ENCODE measurements at places on chromosomes 4 and X.
A peak's percentile ranks its signal among the peaks of the same experiment; 100 is the strongest.

GRCh38 chrX:120365320-120365719 is 3.4 kb downstream of the ATP1B4 start:
- no peak for DNase-seq

- DNase-seq, result peak; percentile 9
Measured at GRCh38 chr4:15303052-15303641, 124.7 kb upstream of the C1QTNF7 start.

DNA sequence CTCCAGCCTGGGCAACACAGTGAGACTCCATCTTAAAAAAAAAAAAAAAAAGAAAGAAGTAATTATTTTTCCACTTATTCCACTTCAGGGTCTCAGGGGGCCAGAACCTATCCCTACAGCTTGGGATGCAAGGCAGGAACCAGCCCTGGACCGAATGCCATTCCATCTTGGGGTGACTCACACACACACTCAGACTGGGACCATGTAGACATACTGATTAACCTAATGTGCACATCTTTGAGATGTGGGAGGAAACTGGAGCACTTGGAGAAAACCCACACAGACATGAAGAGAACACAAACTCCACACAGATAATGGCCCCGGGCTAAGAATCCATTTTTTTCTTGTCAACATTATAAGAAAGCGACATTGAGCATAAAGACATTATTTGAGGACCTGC is 132.5 kb downstream of the PTTG2 start:
- DNase-seq, result no peak

- no peak for DNase-seq
Measured at GRCh38 chrX:135384161-135384836, 37.4 kb upstream of the SMIM10L2A start.

GRCh38 chr4:53963336-53963735 is 101.1 kb downstream of the CHIC2 start:
- DNase-seq, result no peak

DNA sequence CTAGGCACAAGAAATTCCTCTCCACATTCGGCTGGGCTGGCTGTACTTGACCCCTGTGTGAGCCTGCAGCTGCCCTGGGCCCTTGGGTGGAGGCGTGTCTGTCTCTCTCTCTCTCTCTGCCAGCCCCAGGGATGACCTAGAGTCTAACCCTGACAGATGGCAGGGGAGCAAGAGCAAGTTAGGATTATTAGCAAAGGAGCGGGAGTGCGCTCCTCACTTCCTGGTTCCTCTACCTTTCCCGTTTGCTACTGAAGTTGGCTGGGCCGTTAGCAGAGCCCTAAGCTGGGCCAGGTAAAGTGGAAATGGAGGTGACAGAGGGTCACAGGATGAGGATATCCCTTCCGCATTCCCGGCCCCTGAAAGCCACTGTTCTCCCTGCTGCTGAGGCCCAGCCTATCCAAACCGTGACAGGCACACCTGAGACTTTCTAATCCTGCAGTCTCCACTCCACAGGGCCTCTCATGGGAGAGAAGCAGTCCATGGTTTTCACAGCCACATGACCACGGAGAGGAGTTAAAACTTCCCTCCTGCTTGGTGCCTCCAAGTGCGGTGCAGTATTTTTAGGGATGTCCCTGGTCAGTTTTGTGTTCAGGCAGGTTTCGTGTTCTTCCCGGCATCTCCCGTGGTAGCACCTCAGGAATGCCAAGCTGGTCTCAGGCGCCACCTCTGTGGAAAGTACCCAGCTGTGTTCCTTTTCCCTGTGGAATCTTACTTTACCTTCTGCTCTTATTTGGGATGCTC is 79.3 kb downstream of the CLDN22 start:
- no peak for DNase-seq

DNA sequence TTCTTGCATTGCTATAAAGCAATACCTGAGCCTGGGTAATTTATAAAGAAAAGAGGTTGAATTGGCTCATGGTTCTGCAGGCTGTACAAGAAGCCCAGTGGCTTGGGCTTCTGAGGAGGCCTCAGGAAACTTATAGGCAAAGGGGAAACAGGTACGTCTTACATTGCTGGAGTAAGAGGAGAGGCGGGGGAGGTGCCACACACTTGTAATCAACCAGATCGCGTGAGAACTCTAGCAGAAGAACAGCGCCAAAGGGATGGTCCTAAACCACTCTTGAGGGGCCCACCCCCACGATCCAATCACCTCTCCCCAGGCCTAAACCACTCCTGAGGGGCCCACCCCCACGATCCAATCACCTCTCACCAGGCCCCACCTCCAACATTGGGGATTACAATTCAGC is 50.6 kb upstream of the SHOX start:
- no peak for DNase-seq

DNA sequence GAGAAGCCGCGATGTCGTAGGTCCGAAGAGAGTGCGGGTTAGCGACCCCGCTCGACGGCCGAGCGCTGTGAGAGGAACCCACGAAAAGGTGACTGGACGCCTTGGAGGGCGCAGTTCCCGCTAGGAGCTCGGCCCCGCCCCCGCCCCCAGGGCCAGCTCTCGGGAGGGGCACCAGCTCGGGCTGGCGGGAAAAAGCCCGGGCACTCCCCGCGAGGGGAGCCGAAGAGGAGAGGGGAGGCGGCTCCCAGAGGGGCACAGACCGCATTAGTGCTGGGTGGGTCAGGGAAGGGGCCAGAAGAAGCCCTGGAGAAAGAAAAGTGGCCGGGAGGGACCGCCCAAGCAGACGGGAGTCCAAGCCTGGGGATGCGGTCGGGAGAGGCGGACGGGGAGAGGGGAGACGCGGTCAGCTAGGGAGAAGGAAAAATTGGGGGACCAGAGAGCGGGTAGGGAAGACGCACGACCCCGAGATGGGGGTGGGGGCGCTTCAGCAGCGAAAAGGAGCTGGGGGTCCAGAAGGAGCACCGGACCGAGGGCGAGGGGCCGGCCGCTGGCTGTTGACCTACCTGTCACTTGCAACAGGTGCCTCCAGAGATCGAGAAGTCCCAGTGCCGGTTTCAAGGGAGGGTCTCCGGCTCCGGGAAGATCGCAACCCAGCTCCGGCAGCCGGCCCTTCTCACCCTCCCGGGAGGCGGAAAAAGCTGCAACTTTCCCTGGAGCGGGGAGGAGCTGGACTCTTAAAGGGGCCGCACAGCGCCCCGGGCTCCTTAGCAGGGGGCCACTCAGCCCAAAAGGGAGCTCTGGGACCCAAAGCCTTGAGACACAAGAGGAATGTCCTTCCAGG is at the start of gene SYTL4:
TSS of gene SYTL4 (minus strand) at position 681 of the 841 bp plus-strand sequence. CDS start 30,084 bp downstream, outside the sequence.
- DNase-seq, result peak; percentile 3

DNA sequence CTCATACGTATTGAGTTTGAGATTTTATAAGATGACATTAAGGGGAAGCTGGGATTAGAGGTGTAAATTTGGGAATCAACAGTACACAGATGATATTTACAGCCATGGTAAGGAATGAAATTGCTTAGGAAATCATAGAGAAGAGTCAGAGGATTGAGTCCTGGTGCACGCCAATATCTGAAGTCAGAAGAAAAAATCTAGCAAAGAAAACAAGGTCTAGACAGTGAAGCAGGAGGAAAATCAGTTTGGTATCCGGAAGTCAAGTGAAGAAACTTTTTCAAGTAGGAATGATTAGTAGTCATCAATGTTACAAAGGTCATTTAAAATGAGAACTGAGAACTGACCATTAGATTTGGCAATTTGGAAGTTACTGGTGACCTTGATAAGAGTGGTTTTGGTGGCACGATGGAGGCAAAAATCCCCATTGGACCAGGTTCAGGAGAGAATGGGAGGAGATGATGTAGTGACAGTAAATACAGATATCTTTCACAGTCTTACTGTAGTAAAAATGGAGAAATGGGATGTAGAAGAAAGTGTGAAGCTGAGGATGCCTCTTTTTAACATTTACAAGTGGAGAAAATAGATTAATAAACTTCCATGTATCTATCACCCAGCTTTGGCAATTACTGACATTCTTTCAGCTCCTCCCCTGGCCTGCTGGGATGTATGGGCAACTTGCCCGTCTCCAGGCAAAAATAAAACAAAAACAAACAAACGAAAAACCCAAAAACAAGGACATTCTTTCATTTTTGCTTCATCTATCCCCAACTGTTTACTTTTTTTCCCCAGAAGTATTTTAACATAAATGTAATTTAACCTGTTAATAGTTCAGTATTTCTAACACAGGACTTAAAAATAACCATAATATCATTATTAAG is 11.4 kb upstream of the GPR34 start:
- no peak for DNase-seq

GRCh38 chr4:170259631-170260153 is 169.9 kb upstream of the AADAT start:
- DNase-seq, result peak; percentile 67

DNA sequence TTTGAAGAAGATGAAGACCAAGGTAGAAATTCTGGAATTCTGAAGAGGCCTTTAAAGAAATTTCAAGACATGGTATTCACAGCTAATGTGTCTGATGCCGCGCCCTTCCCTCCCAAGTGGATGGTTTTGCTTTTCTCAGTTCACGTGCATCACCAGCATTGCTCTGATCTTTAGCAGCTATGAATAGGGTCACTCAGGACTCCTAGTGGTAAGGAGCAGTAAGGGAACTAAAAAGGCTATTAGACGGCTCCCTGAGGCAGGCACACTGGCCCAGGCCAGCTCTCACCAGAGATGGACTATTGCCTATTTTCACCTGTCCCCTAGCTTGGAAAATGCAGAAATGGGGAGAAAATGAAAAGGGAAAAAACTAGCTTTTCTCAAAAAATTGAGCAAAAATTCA is 447.5 kb upstream of the RASGEF1B start:
- DNase-seq, result no peak

GRCh38 chr4:152169683-152170082 is 366.2 kb downstream of the FBXW7 start:
- no peak for DNase-seq

- DNase-seq, result no peak
Measured at GRCh38 chr4:139734201-139734874, 68.7 kb downstream of the MGST2 start.

DNA sequence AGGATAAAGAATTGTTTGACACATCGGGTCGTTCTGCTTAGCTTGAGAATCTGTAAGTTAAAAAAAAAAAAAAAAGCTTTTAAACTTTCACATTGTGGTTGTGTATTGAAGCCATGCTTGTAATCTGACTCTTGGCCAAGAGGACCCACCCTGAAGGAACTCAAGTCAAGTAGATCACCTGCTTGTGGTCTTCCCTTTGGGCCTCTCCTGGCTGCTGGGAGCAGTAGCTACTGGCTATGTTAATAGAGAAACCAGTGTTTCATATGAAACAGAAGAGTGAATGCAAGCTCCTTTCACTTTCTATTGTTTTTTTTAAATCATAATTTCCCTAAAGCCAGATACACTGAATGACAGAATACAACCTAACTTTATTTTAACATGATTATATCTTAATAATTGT is 402.4 kb upstream of the NDST4 start:
- no peak for DNase-seq

- peak; percentile 26 for DNase-seq
Measured at GRCh38 chr4:54439831-54440243, 210.7 kb downstream of the PDGFRA start.

DNA sequence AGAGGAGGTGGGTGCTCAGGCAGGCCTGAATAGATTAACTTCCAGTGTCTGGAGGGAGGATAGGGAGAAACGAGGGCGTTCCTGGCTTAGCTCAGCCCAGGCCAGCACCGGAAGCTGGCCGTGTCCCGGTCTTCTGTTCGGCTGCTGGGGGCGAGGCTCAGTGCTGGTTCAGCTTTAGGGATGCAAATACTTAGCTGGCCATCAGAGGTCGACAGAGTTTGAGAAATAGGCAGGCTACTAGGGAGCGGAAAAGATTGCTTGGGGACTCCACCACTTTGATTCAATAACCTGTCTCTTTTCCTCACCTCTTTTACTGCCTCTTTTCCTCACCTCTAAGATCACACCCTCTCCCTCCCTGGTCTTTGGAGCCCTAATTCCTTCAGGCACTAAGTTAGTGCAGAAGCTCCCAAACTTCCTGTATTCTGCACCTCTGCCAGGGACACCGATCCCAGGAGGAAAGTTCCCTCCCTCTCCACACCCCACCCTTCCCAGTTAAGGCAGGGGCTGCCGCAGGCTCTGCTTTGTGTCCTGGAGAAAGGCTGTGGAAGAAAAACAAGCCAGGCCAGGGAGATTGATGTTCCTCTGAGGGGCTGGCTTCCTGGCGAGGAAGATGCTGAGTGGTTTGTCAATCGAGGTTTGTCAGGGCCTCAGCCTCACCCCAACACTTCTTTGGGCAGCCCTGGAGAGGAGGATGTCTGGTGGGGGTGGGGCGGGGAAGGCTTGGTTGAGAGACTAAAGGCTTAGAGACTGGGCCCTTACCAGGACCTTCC is 6.0 kb upstream of the EFNB1 start:
- DNase-seq, result peak; percentile 38

- DNase-seq, result no peak
Measured at GRCh38 chr4:109319684-109320083, 17.2 kb upstream of the COL25A1 start.

DNA sequence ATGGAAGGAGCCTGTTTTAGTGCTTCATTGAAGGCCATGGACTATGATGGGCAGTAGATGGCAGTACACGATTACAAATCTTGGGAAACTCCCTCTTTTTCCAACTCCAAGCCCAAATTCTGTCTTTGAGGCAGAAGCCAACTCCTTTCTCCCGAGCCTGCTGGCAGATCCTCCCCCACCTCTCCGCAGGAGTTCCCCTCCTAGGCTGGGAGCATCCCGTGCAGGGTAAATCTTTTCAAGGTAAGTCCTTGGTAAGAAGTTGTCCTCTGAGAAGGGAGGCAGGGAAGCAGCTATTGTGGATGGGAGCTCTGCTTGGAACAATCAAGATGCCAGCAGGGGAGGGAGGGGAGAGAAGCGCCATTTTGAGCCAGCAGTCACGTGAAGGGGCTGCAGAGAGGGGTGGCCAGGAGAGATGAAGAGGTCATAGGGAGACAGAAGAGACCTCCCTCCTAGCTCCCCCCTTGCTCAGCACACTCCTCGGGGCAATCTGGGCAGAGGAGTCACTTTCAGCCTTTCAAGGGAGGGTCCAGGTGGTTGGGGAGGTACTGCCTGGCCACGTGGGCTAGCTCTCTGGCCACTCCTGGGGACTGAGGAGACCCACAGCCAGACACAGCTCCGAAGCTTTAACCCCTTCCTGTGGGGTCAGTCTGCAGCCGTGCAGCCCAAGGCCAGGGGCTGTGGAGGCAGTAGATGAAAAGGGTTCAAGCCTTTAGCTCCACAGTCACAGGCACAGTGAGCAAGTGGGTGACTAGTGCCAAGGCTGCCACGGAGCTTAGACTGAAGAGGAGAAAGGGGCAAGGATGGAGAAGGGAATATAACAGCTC is 9.6 kb downstream of the CC2D2A start:
- DNase-seq, result peak; percentile 72

- DNase-seq, result no peak
Measured at GRCh38 chrX:111372086-111372485, 39.9 kb downstream of the DCX start.

GRCh38 chrX:153744210-153745066 is 19.6 kb upstream of the PLXNB3 start:
- DNase-seq, result no peak

GRCh38 chr4:34814266-34814665 is 1430.0 kb downstream of the ARAP2 start:
- no peak for DNase-seq

GRCh38 chr4:161949946-161950725 is 213.7 kb downstream of the FSTL5 start:
- DNase-seq, result no peak

GRCh38 chr4:2353222-2354107 is 65.0 kb downstream of the ZFYVE28 start:
- DNase-seq, result no peak

GRCh38 chr4:38195911-38196310 is 235.7 kb downstream of the PTTG2 start:
- no peak for DNase-seq
